ENCODE measurements at places on chromosomes 3 and 15. TPM values are rescaled to one million over a fixed set of nuclear protein-coding genes. Genes with fewer than 3 reads are reported as not detected.

The NPAP1 gene
- not detected for total RNA-seq

DNA sequence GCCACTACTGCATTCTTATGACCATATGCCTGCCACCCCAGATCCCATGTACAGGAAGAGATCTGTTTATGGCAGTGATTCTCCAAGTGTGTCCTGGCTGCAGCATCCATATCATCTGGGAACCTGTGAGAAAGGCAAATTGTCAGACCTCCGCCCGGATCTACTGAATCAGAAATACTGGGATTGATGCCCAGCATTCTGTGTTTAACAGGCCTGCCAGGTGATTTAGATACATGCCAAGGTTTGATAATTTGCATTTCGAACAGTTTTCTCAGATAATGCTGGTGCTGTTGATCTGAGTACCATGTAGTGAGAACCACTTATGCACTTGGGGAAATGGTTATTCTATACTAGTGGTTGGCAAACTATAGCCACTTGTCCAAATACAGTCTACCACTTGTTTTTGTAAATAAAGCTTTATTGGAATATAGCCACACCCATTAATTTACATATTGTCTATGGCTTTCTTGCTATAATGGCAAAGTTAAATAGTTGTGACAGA is 165.4 kb downstream of the SSR3 start:
- DNase-seq: no peak

The CKMT1B gene
- total RNA-seq: not detected

GRCh38 chr3:12771236-12771635 is 12.2 kb upstream of the TMEM40 start:
- DNase-seq: no peak

The MORF4L1 gene
- total RNA-seq: 348 TPM

DNA sequence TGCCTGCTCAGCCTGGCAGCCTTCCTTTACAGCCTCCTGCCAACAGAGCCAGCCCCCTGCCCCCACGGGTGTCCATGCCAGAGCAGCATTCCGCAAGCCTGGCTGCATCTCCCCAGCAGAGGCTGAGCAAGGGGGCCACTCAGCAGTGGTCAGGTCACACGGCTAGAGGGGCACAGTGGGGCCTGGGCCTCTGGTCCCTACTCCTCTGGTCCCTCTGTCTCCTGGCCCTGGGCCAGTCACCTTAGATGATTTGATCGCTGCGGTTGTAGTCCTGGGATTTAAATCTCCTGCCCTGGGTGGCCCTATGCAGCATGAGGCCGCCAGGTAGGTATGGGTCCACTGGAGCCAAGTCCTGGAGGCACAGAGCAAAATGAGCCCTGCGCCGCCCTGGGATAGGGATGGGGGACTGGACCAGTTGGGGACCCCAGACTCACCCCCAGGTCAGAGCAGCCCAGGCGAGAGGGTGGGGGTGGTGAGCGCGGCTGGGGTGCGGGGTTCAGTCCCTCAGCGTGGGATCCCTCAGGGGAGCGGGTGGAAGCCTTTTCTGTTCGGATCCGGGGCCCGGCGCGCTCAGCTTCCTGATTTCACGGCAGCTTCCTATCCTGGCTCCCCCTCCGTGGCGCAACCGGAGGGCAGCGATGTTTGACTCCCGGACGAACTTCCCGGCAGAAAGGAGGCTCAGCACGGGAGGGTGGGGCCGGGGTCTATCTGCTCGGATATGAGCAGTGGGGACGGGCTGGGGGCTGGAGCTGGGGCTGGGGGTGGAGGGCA is at the start of gene ZBTB47:
Gene ZBTB47, plus strand, starts transcription at position 138 of the 771 bp plus-strand sequence. CDS start 4,659 bp downstream, outside the sequence.
- DNase-seq: peak; percentile 30

DNA sequence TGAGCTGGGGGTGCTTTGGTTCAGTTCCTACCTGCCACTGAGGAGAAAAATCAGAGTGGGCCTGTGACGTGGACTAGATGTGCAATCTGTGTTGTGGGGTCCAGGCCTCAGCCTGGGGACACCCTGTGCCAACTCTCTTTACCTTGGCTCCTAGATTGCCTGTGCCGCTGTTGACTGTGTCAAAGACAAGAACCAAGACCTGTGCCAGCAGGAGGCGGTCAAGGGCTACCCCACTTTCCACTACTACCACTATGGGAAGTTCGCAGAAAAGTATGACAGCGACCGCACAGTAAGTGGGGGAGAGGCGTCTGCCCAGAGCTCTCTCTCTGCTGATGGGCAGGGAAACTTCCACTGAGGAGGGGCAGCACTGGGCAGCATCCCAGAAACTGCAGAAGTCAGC is 40.6 kb upstream of the SEC22A start:
- peak; percentile 7 for DNase-seq

The PPIB gene
- 298 TPM for total RNA-seq

- no peak for DNase-seq
Measured at GRCh38 chr3:128073185-128073725, 21.0 kb downstream of the SEC61A1 start.

The TUSC7 gene
- not detected for total RNA-seq
